ENCODE measurements at places on chromosomes 16 and 17. TPM values are rescaled to one million over a fixed set of nuclear protein-coding genes. Genes with fewer than 3 reads are reported as not detected.

DNA sequence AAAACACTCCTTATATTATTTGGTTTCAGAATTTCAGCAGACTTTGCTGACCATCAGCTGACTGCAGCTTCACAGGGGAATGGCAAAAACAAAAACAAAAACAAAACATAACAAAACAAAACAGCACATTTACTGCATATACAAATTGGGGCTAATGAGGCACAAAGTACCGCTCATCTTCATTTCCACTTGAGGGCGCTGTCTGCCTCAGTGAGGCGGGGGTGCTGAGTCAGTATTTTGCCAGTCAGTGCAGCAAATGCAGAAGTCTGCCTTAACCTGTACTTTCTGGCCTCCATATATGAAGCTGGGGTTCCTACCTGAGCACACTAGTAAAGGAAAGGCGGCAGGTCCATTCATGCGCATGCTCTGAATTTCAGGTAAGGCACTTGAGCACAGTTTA, 13.5 kb upstream of the DYNLRB2 start:
- peak; percentile 4 for DNase-seq

GRCh38 chr17:45404870-45405249, 27.8 kb downstream of the ARHGAP27 start:
- no peak for DNase-seq

DNA sequence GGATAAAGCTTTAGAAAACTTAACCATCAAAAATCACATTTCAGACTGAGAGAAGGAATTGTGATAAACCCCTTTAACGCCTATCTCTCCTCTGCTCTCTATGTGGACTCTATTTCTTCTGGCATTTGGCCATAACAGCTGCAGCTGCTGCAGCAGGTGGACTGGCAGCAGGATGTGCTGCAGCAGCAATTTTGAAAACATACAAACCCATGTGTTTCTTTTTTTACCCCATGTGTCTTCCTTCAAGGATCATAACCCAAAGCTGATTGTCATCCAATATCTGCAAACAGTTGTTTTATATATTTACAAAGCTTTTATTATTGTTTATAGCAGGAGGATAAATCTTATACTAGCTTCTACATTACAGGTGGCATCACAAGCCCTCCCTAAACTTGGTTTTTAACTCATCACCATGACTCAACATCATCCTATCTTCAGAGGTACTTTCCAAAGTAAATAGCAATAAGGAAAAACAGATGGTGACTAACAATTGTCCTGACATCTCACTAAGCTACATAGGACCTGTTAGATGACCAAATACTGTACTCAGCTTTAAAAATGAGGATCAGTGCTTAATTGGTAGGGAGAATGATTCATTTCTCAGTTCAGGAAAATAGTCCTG, 14.5 kb upstream of the KRTAP9-2 start:
- peak; percentile 35 for DNase-seq

- DNase-seq: no peak
Measured at GRCh38 chr16:27458987-27459688, 57.2 kb downstream of the IL21R start.

- no peak for DNase-seq
Measured at GRCh38 chr17:74037320-74037719, 166.2 kb upstream of the RPL38 start.

Gene SOX8
- total RNA-seq: 0.98 TPM

Gene MT4
- not detected for total RNA-seq

Gene TMEM106A
- total RNA-seq: 11.4 TPM

DNA sequence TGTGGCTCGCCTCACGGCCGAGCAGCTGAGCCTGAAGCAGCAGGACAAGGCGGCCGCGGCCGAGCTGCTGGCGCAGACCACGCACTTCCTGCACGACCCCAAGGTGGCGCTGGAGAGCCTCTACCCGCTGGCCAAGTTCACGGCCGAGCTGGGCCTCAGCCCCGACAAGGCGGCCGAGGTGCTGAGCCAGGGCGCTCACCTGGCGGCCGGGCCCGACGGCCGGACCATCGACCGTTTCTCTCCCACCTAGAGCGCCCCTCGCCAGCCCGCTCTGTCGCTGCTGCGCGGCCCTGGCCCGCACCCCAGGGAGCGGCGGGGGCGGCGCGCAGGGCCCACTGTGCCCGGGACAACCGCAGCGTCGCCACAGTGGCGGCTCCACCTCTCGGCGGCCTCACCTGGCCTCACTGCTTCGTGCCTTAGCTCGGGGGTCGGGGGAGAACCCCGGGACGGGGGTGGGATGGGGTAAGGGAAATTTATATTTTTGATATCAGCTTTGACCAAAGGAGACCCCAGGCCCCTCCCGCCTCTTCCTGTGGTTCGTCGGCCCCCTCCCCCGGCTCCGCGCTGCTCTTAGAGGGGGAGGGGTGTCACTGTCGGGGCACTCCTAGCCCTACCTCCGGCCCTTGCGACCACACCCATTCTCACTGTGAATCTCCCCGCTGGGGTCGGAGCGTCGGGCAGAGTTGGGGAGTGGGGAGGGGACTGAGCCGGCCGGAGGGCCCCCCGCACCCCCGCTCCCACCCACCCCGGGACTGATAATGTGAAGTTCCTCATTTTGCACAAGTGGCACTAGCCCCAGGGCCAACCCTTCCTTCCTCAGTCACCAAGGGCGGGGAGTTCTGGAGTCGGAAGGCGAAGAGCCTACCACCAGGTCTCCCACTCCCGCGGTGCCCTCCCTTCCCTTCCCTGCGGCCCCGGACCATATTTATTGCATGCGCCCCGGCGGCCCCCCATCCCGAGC, 4.0 kb downstream of the HIC1 start:
- no peak for DNase-seq

Gene CCL11
- not detected for total RNA-seq

GRCh38 chr17:82376042-82376730, 4.6 kb downstream of the UTS2R start:
- DNase-seq: no peak

DNA sequence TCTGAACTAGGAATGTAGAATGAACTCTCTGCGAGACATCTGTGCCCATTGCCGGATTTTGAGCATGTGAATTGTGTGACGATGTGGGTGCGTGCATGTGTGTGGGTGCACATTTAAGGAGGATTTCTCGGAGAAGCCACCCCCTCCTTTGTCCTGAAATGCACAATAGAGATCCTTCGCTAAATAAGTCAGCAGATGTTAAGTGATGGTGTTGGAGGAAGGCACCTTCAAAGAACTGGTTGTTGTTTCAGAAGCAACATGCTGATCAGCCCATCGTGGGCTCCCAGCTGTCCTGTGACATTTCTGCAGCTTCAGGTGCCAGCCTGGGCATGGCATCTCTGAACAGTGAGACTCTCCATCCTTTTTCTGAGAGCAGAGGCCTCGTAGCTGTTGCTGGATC, 194.9 kb downstream of the MSI2 start:
- DNase-seq: no peak

DNA sequence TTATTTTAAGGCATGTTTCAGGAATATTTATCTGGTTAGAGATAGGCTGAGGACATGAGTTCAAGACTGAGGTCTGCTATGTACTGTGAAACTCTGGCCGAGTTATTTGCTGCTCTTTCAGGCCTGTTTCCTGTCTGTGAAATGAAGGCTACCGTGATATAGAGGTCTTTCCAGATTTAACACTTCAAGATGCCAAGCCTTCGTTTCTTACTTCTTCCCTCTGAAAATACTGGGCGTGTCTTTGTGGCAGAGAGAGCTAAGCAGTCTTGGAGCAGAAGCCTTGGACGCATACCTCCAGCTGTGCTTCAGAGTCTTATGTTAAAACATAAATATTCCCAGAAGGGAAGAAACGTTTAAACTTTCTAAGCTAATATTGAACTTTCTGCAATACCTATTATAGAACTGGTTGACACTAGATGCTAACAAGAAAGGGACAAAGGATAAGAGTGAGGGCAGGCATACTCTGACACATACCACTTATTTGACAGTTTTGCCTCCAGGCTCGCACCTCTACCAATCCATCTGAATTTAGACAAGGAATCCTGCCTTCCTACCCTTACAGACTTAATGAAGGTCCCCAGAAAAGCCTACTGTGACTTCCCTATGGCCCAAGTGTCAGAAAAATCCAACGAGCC, 17.5 kb downstream of the WIPI1 start:
- DNase-seq: no peak

GRCh38 chr17:73667181-73667959, 23.1 kb upstream of the SDK2 start:
- DNase-seq: no peak

DNA sequence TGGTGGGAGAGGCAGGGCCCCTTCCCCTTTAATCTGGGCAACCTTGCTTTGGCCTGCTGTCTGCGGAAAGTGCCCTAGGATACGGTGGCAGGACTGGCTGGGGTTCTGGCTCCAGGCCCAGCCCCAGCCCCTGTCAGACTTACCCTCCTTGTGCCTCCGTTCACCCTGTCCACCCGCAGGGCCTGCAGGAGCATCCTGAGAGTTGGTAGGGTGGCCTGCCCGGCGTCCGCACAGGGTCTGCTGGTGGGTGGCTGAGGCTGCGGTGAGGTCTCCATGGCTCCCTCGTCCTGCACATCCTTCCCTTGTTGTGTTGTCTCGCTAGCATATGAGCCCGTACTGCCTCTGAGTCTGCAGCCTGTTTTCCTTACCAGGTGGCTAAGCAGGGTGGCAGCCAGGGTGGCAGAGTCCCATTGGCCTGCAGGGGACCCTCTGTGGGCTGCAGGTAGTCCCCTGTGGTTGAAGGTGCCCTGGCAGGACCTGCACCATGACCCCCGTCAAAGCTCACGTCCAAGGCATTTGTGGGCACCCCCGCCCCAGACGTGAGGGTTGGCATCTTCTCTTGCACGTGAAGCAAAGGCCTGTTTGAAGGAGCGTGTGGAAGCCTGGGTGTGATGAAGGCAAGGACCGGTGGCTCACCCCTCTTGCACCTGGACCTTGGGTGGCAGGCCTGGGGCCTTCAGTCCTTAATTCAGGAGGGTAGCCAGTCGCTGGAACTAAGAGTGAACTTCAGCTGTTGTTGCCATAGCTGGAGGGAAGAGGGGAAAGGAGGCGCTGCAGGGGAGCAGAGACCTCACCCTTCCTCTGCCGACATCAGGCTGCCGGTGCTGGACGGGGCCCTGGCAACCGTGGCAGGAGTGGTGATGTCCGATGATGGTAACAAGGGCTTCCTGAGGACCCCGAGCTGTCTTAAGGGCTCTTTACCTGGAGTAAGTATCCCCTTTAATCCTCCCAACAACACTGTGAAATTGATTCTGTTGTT, 293.7 kb downstream of the SEC14L1 start:
- DNase-seq: no peak

Gene ZFP3
- not detected for total RNA-seq

- DNase-seq: no peak
Measured at GRCh38 chr16:61987474-61988012, 48.7 kb downstream of the CDH8 start.

- DNase-seq: no peak
Measured at GRCh38 chr16:30829130-30830071, 42.4 kb upstream of the ZNF629 start.

Gene TTYH2
- total RNA-seq: 9.8 TPM

- no peak for DNase-seq
Measured at GRCh38 chr16:49816875-49817274, 39.0 kb downstream of the ZNF423 start.

GRCh38 chr17:864315-864714, 82.2 kb downstream of the MRM3 start:
- no peak for DNase-seq

- no peak for DNase-seq
Measured at GRCh38 chr17:48541577-48542113, 3.3 kb downstream of the HOXB2 start.

DNA sequence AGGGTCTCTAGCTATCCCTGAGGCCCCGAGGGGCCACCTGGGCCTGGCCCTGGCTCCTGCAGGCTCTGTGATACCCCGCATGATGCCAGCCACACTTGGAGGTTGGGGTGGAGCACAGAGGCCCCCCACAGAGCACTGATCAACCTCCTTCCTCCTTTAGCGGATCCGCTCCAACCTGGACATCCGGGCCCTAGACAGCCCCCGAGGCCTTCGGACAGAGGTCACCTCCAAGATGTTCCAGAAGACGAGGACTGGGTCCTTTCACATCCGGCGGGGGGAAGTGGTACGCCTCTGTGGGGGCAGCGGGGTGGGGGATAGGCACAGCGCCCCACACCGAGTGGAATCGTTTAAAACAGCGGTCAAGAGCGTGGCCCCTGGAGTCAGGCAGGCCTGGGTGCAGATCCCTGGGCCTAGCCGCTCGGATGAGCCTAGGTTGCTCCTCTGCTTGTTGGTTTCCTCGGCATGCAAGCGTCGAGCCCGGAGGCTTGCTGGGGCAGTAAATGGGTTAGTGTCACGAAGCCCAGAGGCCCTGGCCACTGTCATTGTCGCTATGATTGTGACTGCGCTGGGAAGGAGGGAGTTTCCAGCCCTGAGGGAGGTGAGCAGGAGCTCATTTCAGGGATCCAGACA, 9.9 kb downstream of the ITGB4 start:
- no peak for DNase-seq

Gene KRTAP9-8
- total RNA-seq: not detected

DNA sequence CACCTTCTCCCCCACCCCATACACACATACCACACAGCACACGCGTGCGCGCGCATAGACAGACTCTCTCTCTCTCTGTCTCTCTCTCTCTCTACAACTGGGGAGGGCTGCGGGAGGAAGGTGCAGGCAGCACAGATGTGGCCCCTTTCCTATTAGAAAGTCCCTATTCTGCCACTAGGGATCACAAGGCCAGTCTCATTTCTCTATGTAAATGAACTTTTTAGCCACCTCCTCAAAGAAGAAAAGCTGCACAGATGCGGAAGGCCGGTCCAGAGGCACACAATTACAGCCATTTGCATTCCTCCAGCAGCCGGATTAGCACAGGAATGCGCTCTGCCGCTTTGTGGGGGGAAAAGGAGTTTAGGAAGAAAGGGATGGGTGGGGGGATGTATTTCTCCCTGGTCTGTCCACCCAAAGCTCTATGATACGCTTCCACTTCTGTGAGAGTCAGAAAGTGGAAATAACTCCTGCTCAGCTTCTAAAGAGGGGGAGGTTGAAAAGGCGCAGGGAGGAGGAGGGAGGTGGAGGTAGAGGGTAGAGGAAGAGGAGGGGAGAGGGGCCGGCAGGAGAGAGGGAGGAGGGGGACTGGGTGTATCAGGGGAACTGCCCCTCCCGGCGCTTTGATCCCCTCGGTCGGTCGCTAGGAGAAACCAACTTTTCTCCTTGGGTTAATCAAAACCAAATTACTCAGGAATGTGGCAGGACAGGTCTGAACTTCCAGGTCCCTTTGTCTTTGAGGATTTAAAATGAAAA, 11.7 kb downstream of the ZFHX3 start:
- DNase-seq: peak; percentile 10

Gene MT1G
- 0.87 TPM for total RNA-seq

DNA sequence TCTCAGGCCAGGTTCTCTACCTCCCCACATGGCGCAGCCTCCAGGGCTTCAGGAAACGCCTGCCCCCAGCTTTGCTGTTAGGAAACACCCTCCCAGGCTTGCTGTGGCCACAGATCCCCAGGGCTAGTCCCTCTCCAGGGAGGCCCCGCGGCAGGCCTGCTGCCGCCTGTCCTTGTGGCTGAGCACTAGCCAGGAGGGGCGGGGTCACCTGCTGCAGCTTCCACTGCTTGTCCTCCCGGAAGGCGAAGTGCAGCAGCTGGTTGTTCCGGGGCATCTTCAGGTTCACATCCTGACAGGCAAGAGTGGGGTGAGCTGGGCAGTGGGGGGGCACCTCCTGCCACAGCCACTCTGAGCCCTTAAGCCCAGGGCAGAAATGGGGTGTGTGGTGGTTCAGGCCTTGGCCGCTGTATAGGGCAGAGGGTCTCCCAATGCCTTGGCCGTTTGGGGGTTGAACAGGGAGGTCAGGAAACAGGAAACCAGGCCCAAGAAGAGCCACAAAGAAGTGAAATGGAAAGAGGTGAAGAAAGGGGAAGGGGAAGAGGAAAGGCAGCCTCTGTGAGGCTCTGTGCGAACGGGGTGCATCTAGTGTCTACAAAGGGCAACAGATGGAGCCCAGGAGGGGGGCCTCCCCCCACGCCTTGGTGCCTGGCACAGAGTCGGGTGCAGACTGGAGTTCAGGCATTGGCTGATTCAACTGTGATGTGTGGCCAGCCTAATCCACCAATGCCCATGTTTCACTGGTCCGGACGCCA, 2.0 kb downstream of the ROGDI start:
- no peak for DNase-seq

Gene EVPLL
- not detected for total RNA-seq
